ENCODE measurements at places on chromosomes 16 and 17.

GRCh38 chr17:21573961-21574610 is 118.2 kb upstream of the KCNJ18 start:
- DNase-seq, result peak; percentile 10

GRCh38 chr16:27720731-27721530 is 171.0 kb downstream of the KATNIP start:
- no peak for DNase-seq

DNA sequence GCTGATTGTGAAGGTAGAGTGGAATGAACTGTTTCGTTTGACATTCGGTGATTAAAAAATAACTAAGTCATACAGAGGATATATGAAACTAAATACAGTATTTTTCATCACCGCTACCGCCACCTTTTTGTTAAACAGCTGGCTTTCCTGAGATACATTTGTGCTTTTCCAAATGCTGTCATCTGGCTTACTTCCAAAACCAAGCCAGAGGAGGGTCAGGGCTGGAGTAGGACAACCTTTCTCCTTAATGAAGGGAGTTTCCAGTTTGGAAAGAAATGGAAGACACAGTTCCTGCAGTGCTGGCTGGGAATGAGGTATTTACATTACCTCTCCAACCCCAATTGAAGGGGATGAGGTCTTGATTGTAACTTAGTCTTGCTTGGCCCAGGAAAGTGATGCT is 3.2 kb downstream of the TNRC6C start:
- no peak for DNase-seq

- DNase-seq, result no peak
Observed at GRCh38 chr17:29740017-29740416, 117.3 kb upstream of the CORO6 start.

- no peak for DNase-seq
Observed at GRCh38 chr17:45948498-45948880, 50.6 kb upstream of the STH start.

- no peak for DNase-seq
Observed at GRCh38 chr16:17072104-17072503, 398.7 kb downstream of the XYLT1 start.

Measured in AG04449 (cell line).